ENCODE measurements at places on chromosomes 11 and 22.
A peak's percentile ranks its signal among the peaks of the same experiment; 100 is the strongest.

DNA sequence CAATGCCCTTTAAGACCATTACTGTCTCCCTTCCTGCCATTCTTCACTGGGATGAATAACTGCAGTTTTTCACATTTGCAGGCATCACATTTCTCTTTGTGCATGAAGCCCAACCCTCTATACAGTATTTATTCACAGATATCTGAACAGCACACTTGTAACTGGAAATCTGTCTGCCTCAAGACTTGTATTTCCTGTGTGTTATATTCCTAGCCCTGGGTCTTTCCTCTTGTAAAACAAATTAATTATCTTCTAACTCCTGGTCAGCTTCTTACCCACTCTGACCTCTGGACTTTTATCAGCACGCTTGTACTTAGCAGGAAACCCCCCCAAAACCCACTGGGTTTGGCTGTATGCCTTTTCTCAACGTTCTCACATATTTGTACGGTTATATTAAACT, 2.0 kb downstream of the CSRP3 start:
- DNase-seq, result no peak

DNA sequence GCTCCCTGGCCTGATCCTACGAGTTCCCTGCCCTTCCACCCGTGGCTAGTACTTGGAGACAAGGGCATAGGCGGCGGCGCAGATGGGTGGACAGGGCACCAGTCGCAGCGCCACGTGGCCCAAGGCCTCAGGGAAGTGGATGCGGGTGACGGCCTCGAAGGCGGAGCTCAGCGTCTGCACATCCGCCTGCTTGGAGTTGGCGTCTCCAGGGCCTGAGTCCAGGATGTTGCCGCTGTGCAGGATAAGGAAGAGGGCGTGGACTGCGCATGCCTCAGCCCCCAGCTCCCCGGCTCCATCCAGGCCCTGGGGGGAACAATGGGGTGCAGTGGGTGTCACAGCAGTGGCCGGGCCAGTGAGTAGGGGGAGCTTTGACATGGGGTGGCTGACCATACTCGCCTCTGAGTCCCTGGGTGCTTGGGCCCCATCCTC, 6.6 kb downstream of the PITPNM1 start:
- no peak for DNase-seq

GRCh38 chr11:7622721-7623120, 50.6 kb downstream of the CYB5R2 start:
- no peak for DNase-seq

GRCh38 chr11:72521664-72522063, 87.3 kb upstream of the CLPB start:
- no peak for DNase-seq

- no peak for DNase-seq
These were observed 3.7 kb upstream of the ACY3 start for GRCh38 chr11:67654225-67654624.

- DNase-seq, result peak; percentile 54
These were observed 35.1 kb downstream of the RRP8 start for GRCh38 chr11:6568191-6568918.

GRCh38 chr11:90468923-90469322, 246.1 kb upstream of the CHORDC1 start:
- no peak for DNase-seq

GRCh38 chr11:93536101-93536861, 6.9 kb downstream of the SMCO4 start:
- DNase-seq, result no peak

GRCh38 chr11:695288-695537, 191 bp upstream of the DEAF1 start:
- DNase-seq, result no peak

DNA sequence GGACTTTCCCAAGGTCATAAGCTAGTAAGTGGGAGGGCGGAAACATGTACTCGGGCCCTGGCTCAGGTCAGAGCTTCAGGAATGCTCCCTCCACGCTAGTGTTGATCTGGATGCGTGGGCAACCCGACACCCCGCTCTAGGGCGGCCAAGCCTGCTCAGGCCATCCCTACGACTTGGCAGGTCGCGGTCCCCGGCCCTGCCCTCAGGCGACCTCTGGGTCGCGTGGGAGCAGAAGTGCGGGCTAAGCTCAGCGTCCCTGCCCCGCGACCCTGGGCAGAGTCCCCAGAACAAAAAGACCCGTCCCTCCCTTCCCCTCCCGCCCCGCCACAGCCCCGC, 781 bp upstream of the TEF start:
- DNase-seq, result peak; percentile 73

GRCh38 chr22:43862074-43862881, at the start of gene SULT4A1:
Gene SULT4A1 (minus strand): TSS chr22:43862513. CDS start chr22:43862382, 131 bp downstream.
- DNase-seq, result no peak

- DNase-seq, result peak; percentile 62
These were observed 29.6 kb downstream of the TRIM29 start for GRCh38 chr11:120108154-120108784.

DNA sequence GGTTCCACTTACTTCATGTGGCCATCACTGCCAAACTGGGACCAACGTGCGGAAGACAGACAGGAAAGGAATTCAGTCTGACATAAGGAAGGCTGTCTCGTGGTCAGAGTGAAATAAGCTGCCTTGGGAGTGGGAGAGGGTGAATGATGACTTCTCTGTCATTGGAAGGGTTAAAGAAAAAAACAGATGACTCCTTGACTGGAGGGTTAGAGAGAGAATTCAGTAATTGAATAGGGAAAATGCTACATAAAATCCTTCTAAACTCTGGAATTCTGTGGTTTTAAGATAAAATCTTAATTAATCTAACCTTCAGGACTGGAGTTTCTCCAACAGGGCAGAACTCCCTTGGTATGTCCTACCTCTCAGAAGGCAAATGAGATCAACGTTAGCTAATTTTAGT, 33.8 kb downstream of the RAB30 start:
- DNase-seq, result no peak

DNA sequence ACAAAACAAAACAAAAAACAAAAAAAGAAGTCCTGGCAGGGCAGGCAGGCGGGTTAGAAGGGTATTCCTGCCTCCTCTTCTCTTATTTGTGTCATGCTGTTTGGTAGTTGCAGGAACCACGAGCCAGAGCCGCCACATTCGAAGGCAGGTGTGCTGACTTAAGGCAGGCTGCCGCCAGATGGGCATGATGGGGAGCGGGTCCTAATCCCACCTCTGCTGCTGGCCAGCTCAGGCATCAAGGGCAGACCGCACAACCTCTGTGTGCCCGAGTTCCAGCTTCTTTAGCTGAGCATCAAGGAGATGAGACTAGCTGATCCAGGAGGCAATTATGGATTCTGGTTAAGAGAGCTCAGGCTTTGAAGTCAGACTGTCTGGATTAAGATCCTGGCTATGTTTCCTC, 12.1 kb downstream of the OAF start:
- DNase-seq, result no peak

GRCh38 chr11:8754241-8754640, 71.6 kb downstream of the RPL27A start:
- DNase-seq, result no peak

GRCh38 chr11:41461057-41461681, 1.7 kb upstream of the LRRC4C start:
- no peak for DNase-seq

GRCh38 chr22:18996376-18996900, 60.3 kb upstream of the PRODH start:
- no peak for DNase-seq

DNA sequence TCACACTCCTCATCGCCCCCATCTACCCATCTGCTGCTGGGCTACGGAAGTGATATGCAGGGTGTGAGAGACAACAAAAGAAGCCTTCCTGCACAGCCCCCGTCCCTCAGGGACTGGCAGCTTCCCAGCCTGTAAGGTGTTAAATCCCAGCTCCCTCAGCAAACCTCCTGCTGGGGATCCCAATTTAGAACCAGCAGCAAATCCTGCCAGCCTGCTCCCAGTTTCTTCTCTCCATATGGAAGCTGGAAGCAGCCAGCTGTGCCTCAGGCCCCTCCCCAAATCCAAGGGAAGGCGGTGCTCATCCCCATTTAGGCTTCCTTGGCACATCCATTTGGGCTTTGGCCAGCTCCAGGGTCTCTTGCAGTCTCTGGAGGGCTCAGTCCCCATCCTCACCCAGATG, 47.5 kb downstream of the PAMR1 start:
- no peak for DNase-seq

DNA sequence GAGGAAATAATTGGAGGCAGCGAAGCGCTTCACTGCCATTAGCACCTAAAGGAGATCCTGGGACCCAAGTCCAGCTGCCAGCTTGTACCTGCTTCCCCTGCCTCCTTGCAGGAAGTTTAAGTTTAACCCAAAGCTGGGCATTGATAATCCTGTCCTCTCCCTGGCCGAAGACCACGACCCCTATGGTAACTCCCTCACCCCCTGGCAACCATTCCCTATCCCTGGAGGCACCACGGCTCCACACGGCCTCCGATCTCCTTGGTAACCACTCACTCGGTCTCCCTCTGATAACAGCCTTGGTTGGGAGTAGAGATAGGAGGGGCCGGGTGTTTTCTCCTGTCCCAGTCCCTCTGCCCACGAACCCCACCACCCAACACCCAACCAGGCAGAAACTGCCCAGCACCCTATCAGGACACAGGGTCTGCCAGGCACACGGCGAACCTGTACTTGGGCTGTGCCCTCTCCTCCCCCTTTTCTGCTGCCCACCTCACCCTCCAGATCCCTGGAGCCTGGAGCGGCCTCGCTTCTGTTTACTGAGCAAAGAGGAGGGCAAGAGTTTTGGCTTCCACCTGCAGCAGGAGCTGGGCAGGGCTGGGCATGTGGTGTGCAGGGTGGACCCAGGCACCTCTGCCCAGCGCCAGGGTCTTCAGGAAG, 833 bp downstream of the NHERF4 start:
- DNase-seq, result no peak

DNA sequence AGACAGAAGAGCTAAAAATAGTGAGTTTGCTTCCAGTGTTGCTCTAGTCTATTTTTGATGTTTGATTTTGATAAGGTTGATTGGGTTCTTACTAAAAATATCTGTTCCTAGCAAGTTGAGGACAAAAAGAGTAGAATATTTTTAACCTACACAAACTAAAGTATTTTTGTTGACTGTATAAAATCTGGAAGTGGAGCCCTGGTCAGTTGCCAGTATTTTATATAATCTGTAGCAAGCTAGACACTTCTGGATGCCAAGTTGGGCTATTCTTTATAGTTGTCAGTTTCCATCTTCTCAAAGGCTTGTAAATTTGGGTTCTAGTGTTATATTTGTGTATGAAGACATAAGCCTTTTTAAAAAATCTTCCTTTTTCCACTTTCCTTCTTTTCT, 56.7 kb downstream of the HSD17B12 start:
- no peak for DNase-seq

DNA sequence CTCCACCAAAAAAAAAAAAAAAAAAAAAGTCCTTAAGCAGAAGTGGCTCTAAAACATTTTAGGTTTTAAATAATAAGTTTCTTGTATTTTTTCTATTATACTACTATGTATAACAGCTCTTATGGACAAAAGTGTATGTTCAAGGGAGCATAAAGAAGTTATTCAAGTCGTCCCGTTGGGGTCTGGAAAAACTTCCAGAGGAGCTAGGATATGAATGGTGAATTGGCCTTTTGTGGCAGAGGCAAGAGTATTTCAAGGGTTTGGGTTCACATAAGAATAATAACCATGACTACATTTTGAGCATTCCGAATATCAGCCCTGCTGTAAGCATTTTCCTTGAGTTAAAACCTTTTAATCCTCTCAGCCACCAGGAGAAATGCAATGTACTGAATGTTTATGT, 50.6 kb upstream of the ARHGAP42 start:
- DNase-seq, result no peak

- DNase-seq, result no peak
These were observed 66.7 kb downstream of the SIK2 start for GRCh38 chr11:111668980-111669379.

- peak; percentile 86 for DNase-seq
These were observed 9.7 kb upstream of the CCKBR start for GRCh38 chr11:6249770-6250555.

DNA sequence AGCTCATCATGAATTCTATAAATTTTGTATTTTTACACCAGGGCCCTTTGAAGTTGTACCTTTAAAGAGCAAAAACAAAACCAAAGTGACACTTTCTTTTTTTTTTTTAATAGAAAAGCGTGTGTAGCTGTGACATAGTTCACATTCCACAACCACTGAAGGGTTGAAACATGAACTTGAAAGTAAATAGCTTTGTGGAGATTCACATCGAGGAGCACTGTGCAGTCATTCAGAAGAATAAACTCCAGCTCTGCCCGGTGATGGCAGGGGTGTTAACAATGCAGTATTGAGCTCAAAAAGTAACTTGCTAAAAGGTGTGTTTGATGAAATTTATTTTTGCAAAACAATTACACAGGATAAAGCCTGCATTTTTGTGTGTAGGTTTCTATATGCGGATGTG, 1166.2 kb downstream of the TBC1D22A start:
- no peak for DNase-seq

DNA sequence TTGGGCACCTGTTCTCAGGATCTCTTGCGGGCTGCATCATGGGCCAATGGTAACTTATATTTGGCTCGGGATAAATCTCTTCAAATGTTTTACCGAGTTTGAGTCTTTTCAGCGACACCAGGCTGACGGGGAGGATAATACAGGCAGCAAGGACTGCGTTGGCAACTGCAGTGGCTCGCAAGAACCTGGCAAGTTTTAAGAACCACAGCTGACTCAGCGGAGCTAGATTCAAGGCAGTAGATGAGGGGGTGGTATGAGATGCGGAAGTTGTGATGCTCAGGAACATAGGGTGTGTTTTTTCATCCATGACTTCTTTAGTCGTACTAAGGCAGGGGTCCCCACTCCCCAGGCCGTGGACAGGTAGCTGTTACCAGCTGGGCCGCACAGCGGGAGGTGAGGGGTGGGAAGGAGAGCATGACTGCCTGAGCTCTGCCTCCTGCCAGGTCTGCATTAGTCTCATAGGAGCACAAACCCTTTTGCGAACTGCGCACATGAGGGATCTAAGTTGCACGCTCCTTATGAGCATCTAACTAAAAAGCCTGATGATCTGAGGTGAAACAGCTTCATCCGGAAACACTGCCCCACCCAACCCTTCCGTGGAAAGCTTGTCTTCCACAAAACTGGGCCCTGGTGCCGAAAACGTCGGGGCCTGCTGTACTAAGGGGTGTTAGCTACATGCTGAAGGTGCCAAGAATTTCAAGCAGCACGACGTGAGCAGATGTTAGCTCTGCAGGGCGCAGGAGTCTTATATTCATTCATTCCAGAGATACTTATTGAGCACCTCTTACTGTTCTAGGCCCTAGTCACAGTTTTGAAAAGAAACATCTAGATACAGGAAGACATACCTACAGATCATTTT, 6.4 kb upstream of the JAM3 start:
- no peak for DNase-seq

GRCh38 chr11:11444027-11444803, 91.2 kb upstream of the CSNK2A3 start:
- no peak for DNase-seq

- DNase-seq, result no peak
These were observed 30.2 kb downstream of the ZBTB16 start for GRCh38 chr11:114089748-114090147.

- DNase-seq, result no peak
These were observed 161.1 kb upstream of the GRK3 start for GRCh38 chr22:25403284-25403810.

DNA sequence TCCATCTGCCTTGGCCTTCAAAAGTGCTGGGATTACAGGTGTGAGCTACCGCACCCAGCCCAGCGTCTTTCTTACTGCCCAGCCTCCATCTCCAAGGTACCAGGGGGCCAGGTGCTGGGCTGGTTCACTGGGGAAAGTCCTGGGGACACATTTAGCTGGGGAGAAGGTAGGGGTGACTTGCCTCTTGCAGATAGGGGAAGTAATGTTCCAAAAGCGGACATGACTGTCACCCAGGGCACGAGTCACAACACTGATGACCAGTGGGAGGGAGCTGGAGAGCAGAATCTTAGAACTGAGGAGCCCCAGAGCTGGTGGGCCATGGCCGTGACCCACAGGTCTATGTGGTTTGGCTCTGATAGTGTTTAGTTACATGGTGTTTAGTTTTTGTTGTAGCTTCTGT, 2.4 kb upstream of the SLC15A3 start:
- DNase-seq, result no peak

All from mucosa of gallbladder (tissue), 1 donor.